ENCODE measurements at places on chromosomes 3 and 15. TPM values are rescaled to one million over a fixed set of nuclear protein-coding genes. Genes with fewer than 3 reads are reported as not detected.
A peak's percentile ranks its signal among the peaks of the same experiment; 100 is the strongest.

DNA sequence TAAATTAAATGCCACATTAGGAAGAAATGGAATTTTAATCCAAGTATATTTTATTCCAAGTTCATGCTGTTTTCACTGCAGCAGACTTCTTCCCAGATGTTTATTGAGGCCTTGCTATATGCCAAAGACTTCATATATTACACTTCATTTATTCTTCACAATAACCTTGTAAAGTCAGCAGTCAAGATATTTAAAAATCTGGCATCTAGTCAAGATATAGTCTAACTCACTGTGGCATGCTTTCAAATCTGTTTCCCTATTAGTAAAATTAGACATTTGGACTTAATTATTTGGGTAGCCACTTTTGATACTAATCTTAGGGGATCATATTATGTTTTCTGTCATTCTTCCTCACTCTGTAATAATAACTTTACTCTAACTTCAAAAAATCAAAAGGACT is 81.5 kb upstream of the VGLL3 start:
- no peak for DNase-seq

GUCA1C gene
- total RNA-seq, result not detected

DNA sequence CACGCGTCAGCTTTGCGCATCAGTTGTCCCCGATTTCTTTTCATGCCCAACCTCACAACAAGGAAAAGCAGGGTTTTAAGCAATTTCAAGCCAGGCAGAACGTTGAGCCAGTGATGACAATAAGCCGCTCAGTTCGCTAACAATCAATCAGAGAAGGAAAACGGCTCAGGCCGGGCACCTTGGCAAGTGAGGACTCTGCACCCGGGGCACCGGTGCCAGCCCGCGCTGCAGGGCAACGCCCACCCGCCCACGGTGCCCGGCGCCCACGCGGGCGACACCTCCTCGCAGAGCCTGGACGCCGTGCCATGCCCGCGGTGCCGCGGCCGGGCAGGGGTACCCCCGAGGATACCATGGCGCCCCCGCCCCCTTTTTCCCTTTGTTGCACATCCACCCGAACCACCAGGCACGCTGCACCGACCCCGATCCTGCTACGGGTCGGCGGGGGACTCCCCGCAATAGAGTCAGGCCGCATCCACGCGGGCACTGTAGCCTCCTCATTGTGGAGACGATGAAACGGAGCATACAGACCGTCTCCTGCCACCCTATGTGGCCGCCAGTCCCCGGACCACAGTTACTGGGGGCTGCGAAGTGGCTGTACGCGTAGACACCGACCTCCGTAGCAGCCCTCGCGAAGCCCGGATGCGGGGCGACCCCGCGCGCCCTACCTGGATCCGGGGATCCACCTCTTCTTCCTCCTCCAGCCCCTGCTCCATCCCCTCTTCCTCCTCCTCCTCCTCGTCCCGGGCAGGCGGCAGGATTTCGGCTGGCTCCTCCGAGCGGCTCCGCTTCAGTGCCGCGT is 581 bp downstream of the SH3BP5 start:
- peak; percentile 61 for DNase-seq

DNA sequence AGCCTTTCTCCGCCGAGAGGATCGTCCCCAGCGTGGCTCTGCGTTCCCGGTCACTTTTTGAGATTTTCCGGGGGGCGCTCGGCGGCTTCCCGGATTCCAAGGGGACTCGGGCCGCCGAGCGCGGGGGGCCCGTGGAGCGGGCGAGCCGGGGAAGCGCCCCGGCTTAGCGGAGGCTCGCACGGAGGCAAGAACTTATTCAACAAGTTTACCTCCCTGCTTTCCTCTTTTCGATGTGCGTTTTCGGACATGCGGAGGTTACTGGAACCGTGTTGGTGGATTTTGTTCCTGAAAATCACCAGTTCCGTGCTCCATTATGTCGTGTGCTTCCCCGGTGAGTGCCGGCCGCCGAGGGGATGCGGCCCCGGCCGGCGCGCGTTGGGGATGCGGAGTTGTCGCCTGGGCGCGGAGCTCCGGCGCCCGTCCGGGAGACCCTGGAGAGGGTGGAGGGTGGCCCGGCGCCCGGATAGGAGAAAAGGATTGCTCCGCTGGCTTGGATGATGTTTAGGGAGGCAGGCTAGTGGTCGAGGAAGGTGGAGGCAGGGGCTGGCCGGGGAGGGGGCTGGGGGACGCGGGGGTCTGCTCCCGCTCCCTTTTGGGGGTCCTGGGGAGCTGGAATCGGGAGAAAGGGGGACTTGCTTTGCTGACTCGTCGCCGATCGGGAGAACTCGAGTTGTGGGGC is 810 bp downstream of the PTPRG start:
- no peak for DNase-seq

TERB2 gene
- total RNA-seq, result not detected

DNA sequence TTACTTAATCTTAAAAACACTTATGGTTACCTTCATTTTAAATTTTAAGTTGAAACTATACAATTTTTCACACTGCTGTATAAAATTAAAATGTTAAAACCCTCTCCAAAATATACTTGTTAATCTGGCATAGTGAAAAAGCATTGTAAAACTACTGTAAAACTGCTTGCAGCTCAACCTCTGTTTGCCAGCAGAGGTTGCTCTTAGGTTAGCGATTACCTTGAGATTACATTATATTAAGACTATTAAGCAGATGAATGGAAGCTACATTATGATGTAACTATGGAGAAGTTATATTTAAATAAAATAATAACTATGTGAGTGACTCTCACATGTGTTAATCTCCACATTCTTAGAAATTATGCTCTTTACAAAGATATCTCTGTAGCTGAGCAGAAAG is 143.6 kb upstream of the SLITRK3 start:
- no peak for DNase-seq

AGTR1 gene
- not detected for total RNA-seq

SYNPR gene
- total RNA-seq, result not detected

- DNase-seq, result no peak
Measured at GRCh38 chr15:55389264-55389607, 18.9 kb downstream of the CCPG1 start.

CCR9 gene
- not detected for total RNA-seq

DNA sequence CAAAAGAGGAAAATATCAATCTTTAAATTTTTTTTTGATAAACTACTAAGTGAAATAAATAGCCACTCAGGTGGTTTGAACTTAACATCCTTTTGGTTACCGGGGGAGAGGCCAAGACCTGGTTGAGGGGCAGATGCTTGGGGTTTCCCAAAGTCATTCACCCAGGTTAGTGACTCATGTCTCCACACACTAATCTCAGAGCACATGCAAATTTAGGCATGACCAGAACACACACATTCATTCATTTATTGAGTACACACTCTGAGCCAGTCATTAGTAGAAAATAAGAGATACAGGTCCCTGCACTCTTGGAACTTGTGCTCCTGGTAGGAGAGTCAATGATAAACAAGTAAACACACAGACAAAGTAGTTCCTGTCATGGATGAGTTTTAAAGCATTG is 7.3 kb downstream of the ILDR1 start:
- DNase-seq, result peak; percentile 58

GRCh38 chr3:189569473-189569872 is 61.7 kb upstream of the TP63 start:
- no peak for DNase-seq

GRCh38 chr15:51765751-51766150 is 14.4 kb downstream of the TMOD2 start:
- no peak for DNase-seq

- DNase-seq, result no peak
Measured at GRCh38 chr3:197748597-197749314, 927 bp upstream of the FYTTD1 start.

DNA sequence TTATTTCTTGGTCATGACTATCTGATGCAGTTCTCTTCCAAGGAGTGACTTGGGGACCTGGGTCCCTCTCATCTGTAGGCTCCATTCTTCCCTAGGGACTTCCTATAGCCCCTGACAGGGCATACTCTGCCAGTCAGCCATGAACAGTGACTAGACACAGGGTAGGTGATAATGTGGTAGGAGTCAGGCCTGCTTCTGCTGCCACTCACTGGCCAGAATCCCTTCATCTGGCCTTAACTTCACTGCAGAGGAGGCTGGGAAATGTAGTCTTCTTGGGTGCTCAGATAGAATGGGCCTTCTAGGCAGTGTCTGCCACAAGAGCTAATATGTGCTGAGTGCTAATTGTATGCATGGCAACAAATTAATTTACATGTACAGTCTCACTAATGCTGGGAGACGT is 84.5 kb downstream of the CACNA2D3 start:
- DNase-seq, result no peak

- no peak for DNase-seq
Measured at GRCh38 chr3:80767604-80768003, 993.8 kb downstream of the GBE1 start.
